Activated naive CD4-positive, alpha-beta T cell treated with Interleukin-2 at 50 U/mL for 16 hours (primary cell): ENCODE measurements at places on chromosomes 2 and 18.

- no peak for DNase-seq
Measured at GRCh38 chr18:3103576-3103975, 90.6 kb upstream of the LPIN2 start.

DNA sequence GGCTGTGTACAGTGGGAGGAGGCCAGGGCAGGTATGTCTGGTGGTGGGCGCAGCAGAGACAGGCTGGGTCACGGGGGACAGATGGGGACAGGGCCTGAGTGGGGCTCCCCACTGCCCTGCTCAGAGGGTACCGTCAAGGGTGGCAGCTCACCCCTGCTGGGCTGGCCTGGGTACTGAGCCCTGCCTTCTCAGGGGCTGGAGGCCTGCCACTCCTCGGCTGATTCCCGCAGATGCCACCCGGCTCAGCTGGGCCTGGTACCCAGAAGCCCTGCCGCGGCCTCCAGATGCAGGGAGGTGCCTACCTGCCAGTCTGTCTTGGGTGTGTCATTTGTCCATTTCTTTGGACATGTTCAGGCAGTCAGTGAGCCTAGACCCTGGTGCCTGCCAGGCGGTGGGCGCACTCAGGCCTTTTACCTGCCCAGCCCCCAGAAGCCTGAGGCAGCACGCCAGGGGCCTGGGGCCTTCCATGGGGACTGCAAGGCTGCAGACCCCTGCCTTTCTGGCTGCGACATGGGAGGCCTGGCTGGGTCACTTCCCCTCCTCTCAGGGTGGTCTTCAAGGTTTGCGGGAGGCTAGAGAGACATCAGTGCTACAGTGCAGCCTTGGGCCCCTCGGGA, 3.3 kb downstream of the SNORC start:
- no peak for DNase-seq

DNA sequence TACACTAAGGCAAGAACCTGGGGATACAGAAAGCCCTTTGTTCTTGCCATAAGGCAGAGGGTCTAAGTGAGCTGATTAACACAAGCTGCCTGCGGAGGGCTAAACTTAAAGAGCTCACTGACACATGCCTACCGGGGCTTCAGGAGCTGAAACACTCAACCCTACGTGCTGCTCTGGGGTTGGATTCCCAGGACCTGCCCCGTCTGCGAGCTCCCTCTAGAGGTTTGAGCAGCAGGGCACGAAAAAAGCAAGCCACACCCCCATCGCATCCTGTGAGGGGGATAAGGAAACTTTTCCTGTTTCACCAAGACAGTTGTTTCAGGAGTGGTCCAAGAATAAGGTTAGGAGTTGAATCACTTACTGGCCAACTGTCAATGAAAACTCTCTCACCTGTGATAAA, 562.1 kb downstream of the TMX3 start:
- DNase-seq, result no peak

DNA sequence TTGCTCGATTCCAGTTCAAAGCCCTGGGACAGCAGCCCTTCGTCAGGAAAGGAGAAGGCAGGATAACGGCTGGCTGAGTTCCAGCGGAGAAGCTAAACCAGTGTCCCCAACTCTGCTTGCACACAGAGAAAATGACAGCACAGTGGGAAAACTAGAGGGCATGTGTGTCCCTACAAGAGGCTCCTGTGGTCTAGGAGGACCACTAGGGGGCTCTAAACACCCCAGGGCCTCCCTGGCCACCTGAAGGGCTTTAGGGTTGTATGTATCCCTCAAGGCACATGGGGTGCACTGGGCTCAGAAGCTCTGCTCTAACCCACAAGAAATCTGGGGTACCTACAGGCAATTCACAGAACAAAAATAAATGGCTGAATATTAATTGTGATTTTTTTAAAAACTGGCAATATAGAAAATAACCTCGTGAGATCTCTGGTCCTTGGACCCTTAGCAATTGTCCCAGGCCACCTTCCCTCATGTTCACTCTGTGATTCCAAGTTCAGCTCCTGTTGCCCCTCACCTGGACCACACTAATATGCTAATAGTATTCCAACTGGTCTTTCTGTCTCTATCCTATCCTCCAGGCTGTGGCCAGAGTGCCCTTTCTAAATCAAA, 17.5 kb downstream of the STAT1 start:
- peak; percentile 25 for DNase-seq
